ENCODE measurements at places on chromosomes 2 and 18. TPM values are rescaled to one million over a fixed set of nuclear protein-coding genes. Genes with fewer than 3 reads are reported as not detected.

- H3K27me3 ChIP-seq, result no peaks in the 10 kb centered on the region
- no peak overlapping the region for H3K27ac ChIP-seq
- no peaks in the 10 kb centered on the region for H3K4me1 ChIP-seq
- no peak for DNase-seq
- no peak overlapping the region for H3K4me3 ChIP-seq
These were observed 42.8 kb upstream of the FSIP2 start for GRCh38 chr2:185695711-185696235.

DNA sequence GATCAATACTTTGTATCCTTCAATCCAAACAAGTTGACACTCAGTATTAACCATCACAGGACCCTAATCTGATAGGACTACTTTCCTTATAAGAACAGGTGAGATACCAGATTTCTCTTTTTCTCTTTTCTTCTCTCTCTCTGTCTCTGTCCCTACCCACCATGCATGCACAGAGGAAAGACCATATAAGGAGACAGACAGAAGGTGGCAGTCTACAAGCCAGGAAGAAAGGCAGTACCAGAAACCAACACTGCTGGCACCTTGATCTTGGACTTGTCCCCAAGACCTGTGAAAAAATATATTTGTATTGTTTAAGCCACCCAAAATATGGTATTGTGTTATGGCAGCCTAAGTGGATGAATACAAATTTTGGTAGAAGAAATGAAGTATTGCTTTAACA lies 156.2 kb upstream of the KCNH7 start:
- H3K4me1 ChIP-seq, result no peaks in the 10 kb centered on the region
- no peaks in the 10 kb centered on the region for H3K36me3 ChIP-seq
- no peak overlapping the region for H3K27ac ChIP-seq
- no peak for DNase-seq
- no peaks in the 10 kb centered on the region for H3K27me3 ChIP-seq

GRCh38 chr2:8602809-8603208 lies 79.0 kb upstream of the ID2 start:
- peaks cover 7% of the 10 kb centered on the region for H3K4me1 ChIP-seq
- no peak overlapping the region for H3K4me3 ChIP-seq
- no peak for DNase-seq
- H3K27me3 ChIP-seq, result no peaks in the 10 kb centered on the region
- no peaks in the 10 kb centered on the region for H3K36me3 ChIP-seq

Gene G6PC2
- polyA plus RNA-seq, result not detected

Gene ANKRD62
- polyA plus RNA-seq, result not detected

Data from adrenal gland (tissue), 19 donors.